ENCODE measurements at places on chromosomes 2 and 18.

DNA sequence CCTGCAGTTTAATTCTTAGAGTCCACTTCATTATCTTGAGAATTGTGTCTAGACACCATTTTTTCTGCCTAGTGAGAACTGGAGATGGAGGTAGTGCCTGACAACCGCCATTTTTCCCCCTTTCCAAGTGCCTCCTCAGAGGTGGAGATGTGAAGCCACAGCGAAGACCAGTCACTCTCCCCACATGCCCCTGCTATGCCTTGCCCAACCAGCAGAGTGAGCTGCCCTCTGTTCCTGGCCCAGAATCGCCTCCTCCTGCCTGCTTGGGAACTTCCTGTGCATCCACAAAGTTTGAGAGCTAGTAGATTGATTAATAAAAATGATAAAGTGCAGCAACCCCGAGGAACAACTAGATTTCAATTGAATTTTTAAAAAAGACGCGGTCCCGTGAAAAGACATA lies 123.3 kb downstream of the CLIP4 start:
- DNase-seq = peak; percentile 18

DNA sequence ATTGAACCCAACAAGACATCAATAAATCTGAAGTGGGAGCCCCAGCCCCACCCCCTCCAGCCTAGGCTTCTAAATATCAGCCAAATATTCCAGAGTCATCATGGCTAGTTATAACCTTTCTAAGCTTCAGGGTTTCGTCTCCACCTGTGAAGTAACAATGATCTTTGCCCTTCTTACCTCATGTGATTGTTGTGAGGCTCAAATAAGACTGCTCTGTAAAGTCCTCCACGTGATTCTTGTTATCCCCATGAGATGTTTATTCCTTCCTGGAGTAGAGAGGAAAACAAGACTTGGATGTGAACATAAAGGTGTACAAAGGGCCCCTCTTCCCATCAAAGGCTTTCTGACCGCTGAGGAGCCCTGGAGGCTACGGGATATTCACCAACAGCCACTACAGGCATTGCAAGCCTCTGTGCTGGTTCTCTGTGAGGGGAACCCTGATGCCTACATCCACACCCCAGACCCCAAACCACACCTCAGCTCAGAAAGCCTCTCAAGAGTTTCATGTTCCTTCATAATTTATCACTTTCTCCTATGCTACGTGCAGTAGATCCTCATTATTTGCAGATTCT lies 20.1 kb upstream of the REEP1 start:
- DNase-seq = no peak

GRCh38 chr18:62556397-62556796 lies 33.6 kb downstream of the ZCCHC2 start:
- no peak for DNase-seq

- no peak for DNase-seq
Measured at GRCh38 chr18:37408676-37409265, 156.8 kb downstream of the CELF4 start.

DNA sequence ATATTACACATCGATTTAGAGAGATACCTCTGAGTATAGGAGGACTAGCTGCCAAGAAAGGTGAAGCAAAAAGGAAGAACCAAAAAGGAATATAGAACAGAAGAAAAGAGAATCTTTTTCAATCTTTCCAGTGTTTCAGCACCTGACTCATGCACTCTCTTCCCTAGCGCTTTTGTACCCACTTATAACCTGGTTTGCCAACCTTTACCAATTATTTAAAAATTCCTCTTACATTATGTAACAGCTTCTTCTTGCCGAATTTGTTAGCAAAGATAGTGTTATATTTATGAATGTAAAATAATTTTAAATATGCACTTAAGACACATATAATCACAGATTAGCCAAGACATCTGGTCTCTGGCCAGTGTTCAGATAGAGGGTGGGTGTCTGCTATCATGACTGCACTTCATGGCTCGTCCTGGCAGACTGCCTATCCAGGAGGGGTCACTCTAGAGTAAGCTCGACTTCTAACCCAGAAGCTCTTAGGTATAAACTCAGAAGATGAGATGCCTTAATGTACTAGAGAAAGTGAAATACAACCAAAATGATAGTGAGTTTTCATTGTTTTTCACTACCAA lies 122.9 kb downstream of the ATAD2B start:
- DNase-seq = no peak

DNA sequence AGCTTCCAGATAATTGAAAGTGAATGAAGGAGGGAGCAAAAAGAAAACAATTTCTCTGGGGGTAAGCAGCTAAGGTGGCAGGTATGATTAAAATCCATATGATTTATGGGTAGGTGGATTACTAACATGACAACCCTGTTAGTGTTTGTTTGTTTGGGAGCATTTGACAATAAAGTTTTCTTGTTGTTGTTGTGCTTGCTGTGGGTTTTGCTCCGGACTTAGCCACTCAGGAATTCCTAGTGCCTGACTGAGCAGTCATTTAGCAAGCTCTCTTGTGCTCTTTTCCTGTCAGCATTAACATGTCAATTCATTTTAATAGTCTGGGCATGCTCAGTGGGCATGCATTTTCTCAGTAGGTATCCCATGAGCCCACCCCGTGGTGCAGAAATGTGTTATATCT lies 674.8 kb upstream of the ZEB2 start:
- DNase-seq = no peak

GRCh38 chr2:65388051-65388531 lies 44.3 kb downstream of the SPRED2 start:
- DNase-seq = no peak

- no peak for DNase-seq
Measured at GRCh38 chr18:78305789-78306188, 673.8 kb upstream of the SALL3 start.

DNA sequence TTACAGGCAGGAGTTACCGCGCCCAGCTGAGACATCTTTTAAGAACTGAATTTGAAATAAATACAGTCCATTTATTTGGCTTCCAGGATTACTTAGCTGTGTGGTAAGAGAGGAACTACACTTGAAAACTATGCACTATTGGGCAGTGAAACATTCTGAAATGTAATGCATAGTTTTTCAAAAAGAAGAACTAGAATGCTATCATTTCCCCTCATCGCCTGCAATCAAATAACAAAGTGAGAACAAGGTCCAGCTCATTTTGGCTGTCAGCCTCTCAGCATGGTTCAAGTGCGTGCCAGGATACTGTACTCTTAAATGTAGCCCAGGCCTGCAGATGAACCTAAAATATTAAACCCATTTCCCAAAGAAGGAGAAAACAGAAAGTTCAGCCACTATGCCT lies 76.6 kb upstream of the ARL5A start:
- DNase-seq = no peak

GRCh38 chr2:180446492-180446891 lies 439.4 kb upstream of the CWC22 start:
- DNase-seq = no peak

GRCh38 chr2:127576433-127577207 lies 41.1 kb downstream of the MYO7B start:
- no peak for DNase-seq

DNA sequence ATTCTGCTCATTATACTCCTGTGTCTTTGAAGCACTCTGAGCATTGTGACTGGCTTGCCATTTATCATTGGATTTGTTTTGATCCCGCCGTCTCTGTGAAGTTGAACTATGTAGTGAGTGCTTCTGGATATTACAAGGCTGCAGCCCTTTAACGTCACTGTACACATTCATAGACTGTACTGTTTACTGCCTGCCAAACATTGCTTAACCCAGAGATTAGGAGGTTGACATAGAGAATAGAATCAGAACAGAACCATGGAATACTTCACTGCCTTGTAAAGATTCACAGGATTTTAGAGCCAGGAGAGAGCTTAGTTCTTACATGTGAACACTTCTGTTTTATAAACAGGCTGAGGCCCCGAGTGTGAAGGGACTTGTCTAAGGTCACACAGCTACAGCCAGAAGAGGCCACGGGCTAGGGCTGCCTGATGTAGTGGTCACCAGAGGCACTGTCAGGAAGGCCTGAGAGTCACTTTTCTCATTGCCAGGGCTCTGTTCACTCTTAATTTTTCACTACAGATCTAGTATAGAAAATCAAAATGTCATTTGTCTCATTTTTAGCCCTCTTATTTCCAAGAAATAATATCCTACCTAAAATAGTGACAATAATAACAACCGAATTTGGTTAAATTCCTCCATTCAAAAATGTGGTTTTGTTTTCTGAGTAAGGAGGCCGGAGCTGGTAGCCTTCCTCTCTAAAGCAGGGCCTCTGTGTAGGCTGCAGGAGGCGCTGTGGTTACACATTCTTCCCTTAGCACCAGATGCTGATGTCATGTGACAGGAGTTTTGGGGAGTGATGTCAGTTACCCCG lies 87.9 kb downstream of the UGGT1 start:
- peak; percentile 20 for DNase-seq

DNA sequence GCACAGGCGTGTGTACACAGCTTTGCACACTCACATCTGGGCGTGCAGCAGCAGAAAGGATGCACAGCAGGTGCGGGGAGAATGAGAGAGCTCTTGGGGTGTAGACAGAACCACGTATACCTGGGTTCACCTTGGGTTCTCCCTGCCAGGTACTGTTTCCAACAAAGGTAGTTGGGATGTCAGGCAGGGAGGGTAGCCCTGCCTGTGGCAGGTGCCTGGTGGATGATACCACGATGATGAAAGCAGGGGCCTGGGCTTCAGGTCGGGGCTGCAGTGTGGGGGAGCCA lies 6.5 kb upstream of the ARID5A start:
- DNase-seq = no peak

DNA sequence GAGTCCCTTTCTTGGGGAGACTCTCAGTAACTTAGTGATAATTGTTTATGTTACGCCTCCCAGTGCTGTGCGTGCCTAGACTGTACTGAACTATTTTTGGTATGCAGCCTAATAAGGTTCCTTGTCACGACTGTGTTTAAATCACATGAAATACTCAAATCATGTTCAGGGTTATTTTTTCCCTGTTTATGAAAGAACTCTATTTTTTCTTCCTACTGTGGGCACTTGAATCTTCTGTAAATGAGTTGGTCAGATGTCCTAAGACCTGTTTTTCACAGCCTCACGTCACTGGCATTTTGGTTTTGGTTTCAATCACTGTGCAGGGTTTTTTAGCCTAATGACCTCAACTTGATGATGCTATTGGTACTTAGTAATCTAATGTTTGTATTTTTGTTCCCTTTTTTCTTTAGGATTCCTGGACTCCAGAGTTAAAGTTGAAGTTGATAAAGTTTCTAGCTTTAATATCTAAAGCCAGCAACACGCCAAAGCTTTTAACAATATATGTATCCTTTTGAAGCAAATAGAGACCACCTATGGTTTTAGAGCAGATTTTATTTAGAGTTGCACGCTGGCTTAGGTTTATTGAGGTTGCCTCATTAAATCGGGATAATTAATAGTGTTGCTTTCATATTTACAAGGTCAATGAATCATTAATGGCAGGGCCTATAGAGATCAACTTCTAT lies 24.0 kb downstream of the ARMC9 start:
- no peak for DNase-seq

DNA sequence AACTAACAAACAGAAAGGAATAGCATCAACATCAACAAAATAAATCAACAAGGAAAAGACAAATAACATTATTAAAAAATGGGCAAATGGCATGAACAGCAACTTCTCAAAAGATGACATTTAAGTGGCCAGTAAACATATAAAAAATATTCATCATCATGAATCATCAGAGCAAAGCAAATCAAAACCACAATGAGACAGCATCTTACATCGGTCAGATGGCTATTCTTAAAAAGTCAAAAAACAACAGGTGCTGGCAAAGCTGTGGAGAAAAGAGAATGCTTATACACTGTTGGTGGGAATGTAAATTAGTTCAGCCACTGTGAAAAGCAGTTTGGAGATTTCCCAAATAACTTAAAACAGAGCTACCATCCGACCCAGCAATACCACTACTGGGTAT lies 327.1 kb downstream of the CMPK2 start:
- no peak for DNase-seq

DNA sequence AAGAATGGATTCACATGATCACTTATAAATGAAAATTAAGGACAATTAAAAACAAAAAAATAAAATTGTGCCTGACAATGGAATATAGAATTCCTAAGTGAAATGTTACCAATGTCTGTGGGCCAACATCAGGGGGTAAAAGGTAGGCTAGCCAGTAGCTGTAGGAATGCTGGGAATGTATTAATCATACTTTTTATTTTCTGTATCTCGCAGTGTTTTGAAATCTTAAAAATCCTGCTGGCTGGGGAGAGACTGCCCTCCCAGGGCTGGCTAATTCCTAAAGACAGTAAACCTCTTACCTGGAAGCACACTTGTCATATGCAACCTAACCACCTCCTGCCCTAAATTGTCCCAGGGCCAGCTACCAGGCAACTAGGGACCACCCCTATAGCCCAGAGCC lies 69.8 kb downstream of the REV1 start:
- no peak for DNase-seq

- no peak for DNase-seq
Measured at GRCh38 chr2:206968134-206969086, 29.1 kb downstream of the CPO start.

DNA sequence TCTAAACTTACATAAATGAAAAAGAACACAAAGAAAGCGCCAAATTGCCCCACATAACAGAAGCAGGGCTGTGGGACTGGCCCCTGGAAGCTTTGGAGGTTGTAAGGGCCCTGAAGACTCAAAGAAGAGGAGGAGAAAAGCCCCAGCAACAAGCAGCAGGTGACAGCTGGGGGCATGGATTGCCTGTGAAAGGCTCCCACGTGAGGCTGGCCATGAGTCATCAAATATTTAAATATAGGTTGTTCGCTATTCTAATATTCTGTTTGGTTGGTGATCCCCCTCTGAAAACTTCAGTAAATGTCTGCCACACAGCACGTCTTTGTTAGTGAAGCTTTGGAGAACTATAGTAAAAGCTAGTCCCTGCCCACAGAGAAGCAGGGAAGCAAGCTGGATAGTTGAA lies 132.4 kb downstream of the MREG start:
- no peak for DNase-seq

DNA sequence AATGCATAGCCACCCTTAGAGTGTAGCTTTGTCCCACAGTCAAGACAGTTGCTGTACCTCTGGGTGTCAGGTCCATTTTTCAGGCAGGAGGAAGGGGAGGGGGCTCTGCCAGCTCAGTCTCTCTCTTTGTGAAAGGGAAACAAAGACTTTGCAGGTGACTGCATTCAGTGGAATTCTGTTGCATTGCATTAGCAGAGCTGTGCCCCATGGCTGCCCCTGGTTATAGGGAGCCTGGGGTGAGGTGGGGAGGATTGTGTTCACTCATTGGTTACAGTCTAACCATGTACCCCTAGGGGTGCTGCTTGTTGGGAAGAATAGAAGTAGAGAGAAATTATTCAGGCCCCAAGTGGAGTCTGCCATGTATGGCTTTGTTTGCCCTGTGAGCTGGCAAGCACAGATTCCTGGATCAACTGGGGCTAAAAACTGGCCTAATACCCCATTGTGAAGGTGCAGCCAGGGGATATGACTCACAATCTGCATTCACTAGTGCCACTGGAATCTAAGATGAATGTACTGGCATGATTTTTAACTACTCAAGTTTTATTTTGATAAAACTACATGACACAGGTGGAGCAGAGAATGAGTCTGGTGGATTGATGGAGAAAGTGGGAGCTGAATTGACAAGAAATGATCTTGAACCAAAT lies 118.4 kb downstream of the SH3BP4 start:
- DNase-seq = peak; percentile 19

DNA sequence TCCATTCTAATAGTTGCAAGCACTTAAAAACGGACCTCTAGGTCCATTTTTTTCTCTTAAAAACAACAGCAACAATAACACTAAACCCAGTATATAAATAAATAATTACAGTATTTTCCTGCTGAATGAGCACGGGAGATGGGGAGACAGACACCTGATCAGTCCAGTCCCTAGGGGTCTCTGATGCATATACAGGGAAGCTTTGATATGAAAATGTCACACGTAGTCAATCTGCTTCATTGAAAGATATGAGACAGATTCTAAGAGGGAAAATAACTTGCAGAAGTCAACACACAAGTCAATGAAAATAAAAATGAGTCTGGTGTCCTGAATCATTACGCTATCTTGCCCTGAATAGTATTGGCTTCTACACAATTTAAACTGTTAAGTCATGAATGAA lies 523.3 kb upstream of the SLC8A1 start:
- no peak for DNase-seq

Measured in NCI-H345 (cell line).